ENCODE measurements at places on chromosomes 7 and 10. TPM values are rescaled to one million over a fixed set of nuclear protein-coding genes. Genes with fewer than 3 reads are reported as not detected.
A peak's percentile ranks its signal among the peaks of the same experiment; 100 is the strongest.

DNA sequence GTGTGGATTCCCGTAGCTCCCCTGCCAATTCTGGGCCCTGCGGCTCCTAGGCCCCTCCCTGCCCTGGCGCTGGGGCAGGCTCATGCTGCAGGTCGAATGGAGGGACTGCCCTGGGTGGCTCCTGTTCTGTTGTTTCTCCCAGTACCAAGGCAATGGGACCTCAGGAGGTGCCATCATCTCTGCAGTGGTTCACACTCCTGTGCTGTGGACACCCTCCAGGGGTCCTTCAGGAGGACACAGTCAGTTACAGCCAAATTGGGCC, 138.3 kb downstream of the ZMIZ1 start:
- DNase-seq = no peak

DNA sequence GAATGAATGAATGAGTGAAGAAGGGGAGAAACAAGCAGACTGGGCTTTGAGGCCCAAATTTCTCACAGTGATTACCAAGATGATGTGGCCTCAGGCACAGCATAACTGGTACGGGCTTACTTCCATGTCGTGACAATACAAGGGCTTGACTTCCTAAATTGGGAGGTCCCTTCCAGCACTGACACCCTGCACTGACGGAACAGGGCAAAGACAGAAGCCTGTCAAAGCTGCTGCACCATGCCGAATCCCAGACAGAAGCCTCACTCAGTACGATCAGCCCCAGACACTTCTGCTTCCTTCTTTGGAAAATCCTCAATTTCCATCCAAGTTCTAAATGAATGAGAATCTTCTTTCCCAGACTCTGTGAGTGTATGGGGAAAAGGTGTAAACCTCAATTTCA, 51.9 kb downstream of the GNA12 start:
- no peak for DNase-seq

- DNase-seq = no peak
Observed at GRCh38 chr10:86661161-86662025, 6.9 kb upstream of the LDB3 start.

- peak; percentile 68 for DNase-seq
Observed at GRCh38 chr7:106166651-106167342, 54.7 kb upstream of the SYPL1 start.

The A1CF gene
- polyA plus RNA-seq = 0.13 TPM

GRCh38 chr10:88411772-88412349, 171.3 kb downstream of the RNLS start:
- no peak for DNase-seq

The ACTR3C gene
- 0.43 TPM for polyA plus RNA-seq

The TEX36 gene
- polyA plus RNA-seq = not detected

The IQUB gene
- 0.08 TPM for polyA plus RNA-seq

The COL26A1 gene
- 0.47 TPM for polyA plus RNA-seq

DNA sequence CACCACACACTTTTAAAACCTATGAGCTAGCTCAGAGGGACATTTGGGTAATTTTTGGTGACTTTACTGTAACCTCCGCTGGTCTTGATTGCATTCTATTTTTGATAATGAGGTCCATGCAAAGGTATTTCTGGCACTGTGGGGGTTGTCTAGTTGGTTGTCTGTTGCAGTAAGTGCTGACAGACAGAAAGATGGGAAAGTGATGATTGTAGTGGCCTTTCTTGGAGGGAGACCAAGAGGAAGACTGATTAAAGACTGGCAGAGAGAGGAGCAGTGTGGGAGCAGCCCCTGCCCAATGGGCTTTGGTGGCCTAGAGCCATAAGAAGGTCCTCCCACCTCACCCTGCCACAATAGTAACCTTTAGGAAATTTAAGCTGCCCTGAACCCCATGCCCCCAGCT, 173.4 kb upstream of the CTBP2 start:
- no peak for DNase-seq

DNA sequence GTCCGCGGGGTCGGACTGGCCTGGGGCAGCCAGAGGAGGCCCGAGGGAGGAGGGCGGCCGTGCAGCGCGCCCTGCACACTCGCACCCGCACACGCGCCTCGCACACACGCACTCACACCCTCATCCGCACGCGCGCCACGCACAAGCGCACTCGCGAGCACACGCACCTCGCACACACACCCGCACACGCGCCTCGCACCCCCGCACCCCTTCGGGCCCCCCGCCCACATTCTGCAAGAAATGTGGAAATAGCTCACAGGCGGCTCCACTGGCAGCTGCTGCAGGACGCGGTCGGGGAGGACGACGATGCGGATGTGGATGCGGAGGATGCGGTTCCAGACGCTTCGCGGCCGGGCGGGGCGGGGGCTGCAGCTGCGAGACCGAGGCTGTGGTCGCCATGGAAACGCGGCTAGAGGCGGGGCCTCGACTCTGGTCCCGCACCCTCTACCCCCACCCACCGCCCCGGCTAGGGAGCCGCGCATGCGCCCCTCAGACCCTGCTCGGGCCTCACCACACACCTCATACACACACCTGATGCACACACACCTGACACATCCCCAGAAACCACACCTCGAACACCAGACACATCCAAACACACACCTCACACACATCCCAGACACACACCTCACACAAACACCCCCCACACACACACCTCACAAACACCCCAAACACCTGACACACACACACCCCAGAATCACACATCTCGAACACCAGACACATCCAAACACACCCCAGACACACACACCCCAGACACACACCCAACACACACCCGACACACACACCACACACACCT, at the start of gene CALY:
Gene CALY (minus strand): TSS at position 320 of the 793 bp plus-strand sequence. CDS start 7,907 bp downstream, outside the sequence.
- DNase-seq = peak; percentile 72

GRCh38 chr10:62632071-62632809, 172.3 kb upstream of the ADO start:
- no peak for DNase-seq

DNA sequence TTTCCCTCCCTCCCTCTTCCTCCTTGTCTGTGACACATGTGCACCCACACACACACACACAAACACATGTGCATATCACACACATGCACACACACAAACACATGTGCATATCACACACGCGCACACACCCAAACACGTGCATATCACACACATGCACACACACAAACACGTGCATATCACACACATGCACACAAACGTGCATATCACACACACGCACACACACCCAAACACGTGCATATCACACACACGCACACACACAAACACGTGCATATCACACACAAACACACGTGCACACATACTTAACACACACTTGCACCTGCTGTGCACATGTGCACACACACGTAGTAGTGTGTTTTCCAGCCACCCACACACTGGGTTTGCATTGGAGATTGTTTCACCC, 29.4 kb upstream of the KNDC1 start:
- DNase-seq = no peak

GRCh38 chr7:130896898-130897514, 163.0 kb upstream of the KLF14 start:
- peak; percentile 91 for DNase-seq

The CALCR gene
- polyA plus RNA-seq = not detected

DNA sequence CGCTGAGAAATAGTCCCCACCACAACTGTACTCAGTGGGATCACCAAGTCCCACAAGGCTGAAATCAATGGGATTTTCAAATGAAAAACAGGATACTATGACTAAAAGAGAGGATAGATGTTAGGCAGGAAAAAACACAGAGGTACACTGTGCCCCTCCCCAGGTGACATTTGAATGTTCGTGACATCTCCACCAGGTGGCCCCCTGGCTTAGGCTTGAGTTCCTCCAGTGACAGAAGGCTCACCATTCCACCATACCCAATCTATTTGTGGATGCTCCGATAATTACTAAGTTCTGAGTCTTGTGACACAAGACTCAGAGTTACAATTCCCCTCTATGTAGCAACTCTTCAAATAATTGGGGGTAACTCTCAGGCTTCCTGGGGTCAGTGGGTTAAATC, 77.5 kb upstream of the KCNMA1 start:
- peak; percentile 23 for DNase-seq

- DNase-seq = no peak
Observed at GRCh38 chr7:154638286-154638685, 364.6 kb downstream of the PAXIP1 start.

The ABCC2 gene
- 173 TPM for polyA plus RNA-seq

The AKR1C1 gene
- 642 TPM for polyA plus RNA-seq

GRCh38 chr10:131698986-131699385, 201.8 kb upstream of the PPP2R2D start:
- no peak for DNase-seq

- DNase-seq = no peak
Observed at GRCh38 chr10:70055550-70055949, 2.9 kb downstream of the MACROH2A2 start.

The PLCE1 gene
- 10.7 TPM for polyA plus RNA-seq

- DNase-seq = no peak
Observed at GRCh38 chr7:25310896-25311295, 82.6 kb upstream of the NPVF start.

GRCh38 chr10:25907261-25907660, 26.8 kb upstream of the MYO3A start:
- no peak for DNase-seq

GRCh38 chr7:84291756-84292155, 97.2 kb upstream of the SEMA3A start:
- no peak for DNase-seq

- no peak for DNase-seq
Observed at GRCh38 chr7:99437946-99438572, 539 bp downstream of the PTCD1 start.

The EVX1 gene
- 0.08 TPM for polyA plus RNA-seq

- no peak for DNase-seq
Observed at GRCh38 chr10:113037218-113037617, 87.2 kb downstream of the TCF7L2 start.

- no peak for DNase-seq
Observed at GRCh38 chr10:11320809-11321520, 290.5 kb downstream of the USP6NL start.

GRCh38 chr10:12705943-12706342, 295.6 kb downstream of the CCDC3 start:
- no peak for DNase-seq

GRCh38 chr10:70728328-70728727, 56.0 kb downstream of the ADAMTS14 start:
- no peak for DNase-seq

The CLDN15 gene
- polyA plus RNA-seq = 11.2 TPM

All from A549 (cell line).